ENCODE measurements at places on chromosomes 11 and 22.

GRCh38 chr22:23527971-23528740 is 51.9 kb downstream of the IGLL1 start:
- DNase-seq, result no peak

- no peak for DNase-seq
These were observed 39.6 kb upstream of the CHRM4 start for GRCh38 chr11:46431211-46431610.

GRCh38 chr11:17782603-17783337 is 48.2 kb downstream of the KCNC1 start:
- no peak for DNase-seq

DNA sequence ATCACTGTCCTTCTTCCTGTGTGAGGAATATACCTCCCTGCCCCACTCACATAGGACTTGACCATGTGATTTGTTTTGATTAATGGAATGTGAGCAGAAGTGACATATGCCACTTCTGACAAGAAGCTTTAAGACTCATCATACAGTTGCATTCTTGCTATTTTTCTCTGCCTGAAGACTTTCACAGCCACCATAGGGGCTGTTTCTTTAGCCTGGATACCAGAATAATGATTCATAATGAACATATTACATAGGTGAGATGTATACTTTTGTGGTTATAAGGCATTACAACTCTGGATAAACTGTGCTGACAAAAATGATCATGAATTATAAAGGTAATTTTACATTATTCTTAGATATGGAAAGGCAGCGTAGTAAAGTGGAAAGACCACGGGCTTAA is 798.0 kb downstream of the DLG2 start:
- no peak for DNase-seq

DNA sequence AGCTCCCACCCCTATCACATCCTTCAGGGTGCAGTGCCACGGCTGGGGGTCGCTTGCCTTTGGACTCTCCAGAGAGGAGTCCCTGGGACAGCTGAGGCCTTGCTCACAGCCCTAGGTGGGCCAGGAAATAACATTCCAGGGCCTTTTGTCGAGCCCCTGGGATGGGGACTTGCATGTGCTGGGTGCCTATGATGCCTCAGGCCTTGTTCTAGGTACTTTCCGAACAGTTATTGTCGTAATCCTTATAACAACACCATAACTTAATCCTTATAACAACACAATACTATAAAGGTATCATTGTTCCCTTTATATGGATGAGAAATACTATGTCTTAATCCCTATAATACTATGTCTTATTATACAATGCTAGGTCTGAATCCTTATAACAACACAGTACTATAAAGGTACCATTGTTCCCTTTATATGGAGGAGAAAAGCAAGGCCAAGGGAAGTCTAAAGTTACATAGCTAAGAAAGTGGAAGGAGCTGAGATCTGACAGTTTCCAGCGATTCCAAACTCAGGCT is 236.5 kb downstream of the ST3GAL4 start:
- DNase-seq, result no peak

GRCh38 chr11:16157327-16157726 is 199.0 kb downstream of the SOX6 start:
- DNase-seq, result no peak

DNA sequence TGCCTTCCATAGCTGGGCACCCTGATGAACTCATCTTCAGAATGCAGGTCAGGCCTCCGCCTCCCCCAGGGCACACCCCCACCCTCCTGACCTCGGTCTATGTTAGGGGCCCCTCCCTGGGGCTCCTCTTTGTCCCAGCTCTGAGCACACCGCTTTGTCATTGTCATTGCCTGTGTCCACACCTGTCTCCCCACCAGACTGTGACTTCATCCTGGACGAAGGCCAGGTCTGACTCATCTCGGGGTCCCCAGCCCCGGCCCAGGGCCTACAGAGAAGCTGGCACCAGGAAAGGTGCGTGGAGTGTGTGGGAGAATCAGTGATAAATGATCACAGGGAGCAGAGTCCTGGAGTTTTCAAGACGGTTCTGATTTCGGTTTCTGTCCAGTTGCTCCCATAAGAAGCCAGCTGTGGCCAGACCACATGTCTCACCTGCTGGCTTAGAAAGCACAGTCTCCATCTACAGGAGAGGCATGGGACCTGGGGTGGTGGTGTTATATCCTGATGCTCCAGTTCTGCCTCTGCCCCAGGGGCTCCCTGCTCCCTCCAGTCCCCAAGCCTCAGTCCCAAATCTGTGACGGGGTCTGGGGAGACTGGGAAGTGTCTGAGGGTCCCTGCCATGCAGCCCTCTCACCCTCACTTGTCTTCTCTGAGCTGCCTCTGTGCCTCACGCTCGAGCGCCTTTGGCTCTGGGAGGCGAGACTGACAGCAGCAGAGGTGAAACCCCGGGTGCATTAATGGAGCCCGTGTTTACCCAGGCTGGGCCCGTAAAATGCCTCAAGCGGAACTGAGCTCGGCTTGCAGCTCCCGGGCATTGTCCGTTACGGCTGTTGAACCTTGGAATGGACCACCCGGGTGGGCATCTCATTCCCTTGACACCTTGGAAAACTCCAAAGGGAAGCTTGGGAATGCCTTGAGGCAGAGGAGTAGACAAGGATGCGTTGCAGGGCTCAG is 85.5 kb upstream of the WNT11 start:
- no peak for DNase-seq

GRCh38 chr11:61034704-61035525 is 63.4 kb downstream of the CD6 start:
- DNase-seq, result no peak

GRCh38 chr22:19359554-19360299 is 68.2 kb upstream of the CLTCL1 start:
- DNase-seq, result no peak

DNA sequence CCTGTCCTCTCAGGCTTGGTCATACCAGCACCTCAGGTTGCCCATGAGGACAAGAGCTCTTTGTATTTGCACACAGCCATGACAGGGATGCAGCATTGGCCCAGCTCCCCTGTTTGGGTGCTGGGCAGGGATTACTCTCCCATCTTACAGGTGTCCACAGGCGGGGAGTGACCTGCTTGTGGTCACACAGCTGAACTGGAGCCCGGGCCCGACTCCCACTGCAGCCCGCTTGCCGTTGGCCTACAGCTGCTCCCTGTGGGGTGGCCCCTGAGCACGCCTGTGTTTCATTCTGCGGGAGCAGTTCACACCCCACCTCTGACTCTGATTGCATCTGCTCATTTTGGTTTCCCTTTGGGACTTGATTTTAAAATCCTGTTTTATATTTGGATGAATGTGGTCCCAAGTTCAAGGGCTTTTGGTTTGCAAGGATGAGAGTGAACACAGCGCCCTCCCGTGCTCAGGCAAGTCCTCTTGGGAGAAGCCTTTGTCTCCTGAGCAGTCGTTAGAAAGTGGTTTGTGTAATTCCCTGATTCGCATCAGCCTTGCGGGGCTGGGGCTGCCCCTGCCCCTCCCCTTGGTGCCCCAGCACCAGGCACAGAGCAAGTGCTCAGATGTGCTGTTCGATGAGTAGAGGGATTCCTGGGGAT is 9.3 kb downstream of the PICK1 start:
- DNase-seq, result no peak

- DNase-seq, result no peak
These were observed 8.8 kb upstream of the OR9I1 start for GRCh38 chr11:58134151-58134550.

DNA sequence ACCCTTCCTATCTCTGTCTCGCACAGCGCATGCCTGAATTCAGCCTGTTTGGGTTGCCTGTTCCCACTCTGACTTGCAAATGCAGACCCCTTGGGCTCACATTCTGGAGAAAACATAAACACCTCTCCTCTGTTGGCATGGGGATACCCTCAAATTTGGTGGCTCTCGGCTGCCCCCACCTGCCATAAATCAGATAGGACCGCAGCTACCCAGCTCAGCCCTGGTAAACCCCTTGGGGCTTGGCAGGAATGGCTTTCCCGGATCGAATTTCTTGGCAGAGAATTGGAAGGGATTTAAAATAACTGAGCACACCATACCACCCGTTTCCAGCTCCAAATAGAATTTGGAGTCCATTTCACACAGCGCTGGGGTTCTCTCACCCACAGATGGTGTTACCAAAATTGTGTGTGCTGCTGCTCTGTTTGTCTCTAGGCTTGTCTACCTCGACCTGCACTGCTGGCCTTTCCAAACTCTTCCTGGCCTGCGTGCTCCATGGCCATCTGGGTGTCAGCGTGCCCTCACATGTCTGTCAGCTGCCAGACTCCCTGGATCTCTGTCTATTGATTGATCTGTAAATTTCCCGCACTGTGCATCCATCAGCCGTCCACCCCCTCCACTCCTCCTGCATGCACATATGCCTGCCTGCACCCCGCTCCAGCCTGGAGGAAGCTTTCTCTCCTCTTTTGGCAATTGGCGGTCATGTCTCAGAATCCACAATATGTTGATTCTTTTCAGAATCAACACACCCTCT is 134.0 kb downstream of the NTM start:
- no peak for DNase-seq

- no peak for DNase-seq
These were observed 81.6 kb upstream of the SORL1-AS1 start for GRCh38 chr11:121534131-121535093.

- no peak for DNase-seq
These were observed 6.3 kb downstream of the CD44 start for GRCh38 chr11:35145271-35145670.

DNA sequence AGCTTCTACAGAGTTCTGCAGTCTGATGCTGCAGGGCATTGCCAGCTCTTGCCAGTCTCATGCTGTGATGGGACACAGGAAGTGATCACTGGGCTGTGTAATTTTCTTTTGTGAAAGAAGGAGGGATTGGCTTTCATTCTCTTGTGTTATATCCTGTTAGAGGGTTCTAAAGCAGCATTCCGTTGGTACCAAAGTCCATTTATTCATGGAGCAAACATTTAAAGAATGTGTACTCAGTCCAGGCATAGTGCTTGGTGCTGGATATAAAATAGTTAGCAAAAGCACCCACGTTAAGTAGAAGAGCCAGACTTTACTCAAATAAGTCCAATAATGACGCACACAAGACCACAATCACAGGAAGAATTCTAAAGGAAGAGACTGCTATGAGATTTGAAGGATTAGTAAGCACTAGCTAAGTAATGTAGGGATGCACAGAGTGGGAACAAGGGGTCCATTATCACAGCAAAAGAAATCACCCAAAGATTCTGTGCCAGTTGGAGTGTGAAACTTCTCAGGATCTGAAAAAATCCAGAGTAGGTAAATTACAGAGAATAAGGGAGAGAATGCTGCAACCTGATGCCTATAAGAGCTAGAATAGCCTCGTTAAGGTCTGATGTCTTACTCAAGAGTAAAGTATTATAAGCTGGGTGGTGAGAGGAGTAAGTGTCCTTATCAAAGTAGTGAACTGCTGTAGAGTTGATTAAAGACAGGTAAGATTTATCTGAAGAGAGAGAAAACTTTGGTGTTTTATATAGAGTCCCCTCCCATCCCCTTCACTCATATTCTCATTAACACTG is 728.3 kb downstream of the METTL15 start:
- no peak for DNase-seq

DNA sequence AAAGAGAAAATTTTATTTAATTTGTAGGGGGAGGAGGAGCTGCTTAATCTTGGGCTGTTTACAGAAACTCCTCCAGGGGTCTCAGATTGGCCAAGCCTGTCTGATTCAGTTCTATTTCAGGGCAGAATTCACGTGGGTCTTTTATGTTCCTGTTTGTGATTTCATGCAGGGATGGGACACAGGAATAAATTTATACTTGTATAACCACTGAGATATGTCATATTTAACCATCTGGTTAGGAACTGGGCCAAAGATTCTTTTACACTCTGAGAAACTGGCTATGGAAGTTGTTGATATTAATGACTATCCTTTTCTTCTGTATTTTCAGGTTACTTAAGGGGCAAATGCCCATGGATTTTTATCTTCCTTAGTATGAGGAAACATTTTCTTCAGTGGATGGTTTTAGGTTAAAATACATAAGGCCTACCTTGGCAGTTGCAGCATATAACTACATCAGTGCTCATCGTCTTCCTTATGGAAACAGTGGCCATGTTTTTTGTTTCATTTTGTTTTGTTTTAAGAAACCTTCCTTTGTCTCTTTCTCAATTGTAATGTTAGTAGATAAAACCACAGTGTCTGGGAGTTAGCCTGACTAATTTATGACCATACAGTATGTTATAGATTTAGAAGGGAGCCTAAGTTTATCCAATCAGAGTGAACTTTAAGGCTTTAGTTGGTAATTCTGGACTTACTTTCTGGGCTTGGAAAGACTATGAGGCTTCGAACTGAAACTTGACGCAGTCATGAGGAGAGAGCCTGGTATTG is 132.4 kb upstream of the ANO3 start:
- DNase-seq, result no peak

DNA sequence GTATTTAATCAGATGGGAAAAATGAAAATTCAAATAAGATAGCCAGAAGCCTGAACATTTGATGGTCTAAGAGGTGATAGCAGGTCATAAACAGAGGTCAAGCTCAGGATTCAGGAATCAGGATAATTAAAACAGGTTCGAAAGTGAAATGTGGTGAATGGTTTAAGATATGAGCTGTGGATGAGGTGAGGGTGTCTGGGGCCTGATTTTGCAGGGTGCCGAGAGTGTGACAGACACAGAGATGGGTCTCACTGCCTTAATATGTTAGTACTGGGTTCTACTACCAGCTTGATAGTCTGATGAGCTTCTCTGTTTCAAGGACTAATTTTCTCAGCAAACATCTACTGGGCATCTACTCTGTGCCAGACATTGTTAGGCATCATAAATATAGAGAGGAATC is 19.9 kb upstream of the EMSY start:
- no peak for DNase-seq

All from T-cell (primary cell).